Bronchial smooth muscle cell (primary cell): ENCODE measurements at places on chromosomes 12 and 14. TPM values are rescaled to one million over a fixed set of nuclear protein-coding genes. Genes with fewer than 3 reads are reported as not detected.

SLCO1B3 gene
- total RNA-seq, result not detected in 2 replicates

LRP10 gene
- 43.2 and 48.3 TPM in 2 replicates for total RNA-seq

MIS18BP1 gene
- 7.2 and 18.0 TPM in 2 replicates for total RNA-seq

RERG gene
- total RNA-seq, result not detected in 2 replicates

PTPRO gene
- total RNA-seq, result 0.17 and 0.32 TPM in 2 replicates

TMTC1 gene
- total RNA-seq, result 15.2 and 28.7 TPM in 2 replicates
